Endothelial cell (in vitro differentiated cells): ENCODE measurements at places on chromosomes 6 and 20.

GRCh38 chr6:118993803-118994251 is 58.9 kb upstream of the MCM9 start:
- no peak for DNase-seq

- DNase-seq: no peak
These were observed 102.2 kb downstream of the PREX1 start for GRCh38 chr20:48725555-48725991.

GRCh38 chr20:13296070-13296469 is 75.0 kb downstream of the ISM1 start:
- no peak for DNase-seq

DNA sequence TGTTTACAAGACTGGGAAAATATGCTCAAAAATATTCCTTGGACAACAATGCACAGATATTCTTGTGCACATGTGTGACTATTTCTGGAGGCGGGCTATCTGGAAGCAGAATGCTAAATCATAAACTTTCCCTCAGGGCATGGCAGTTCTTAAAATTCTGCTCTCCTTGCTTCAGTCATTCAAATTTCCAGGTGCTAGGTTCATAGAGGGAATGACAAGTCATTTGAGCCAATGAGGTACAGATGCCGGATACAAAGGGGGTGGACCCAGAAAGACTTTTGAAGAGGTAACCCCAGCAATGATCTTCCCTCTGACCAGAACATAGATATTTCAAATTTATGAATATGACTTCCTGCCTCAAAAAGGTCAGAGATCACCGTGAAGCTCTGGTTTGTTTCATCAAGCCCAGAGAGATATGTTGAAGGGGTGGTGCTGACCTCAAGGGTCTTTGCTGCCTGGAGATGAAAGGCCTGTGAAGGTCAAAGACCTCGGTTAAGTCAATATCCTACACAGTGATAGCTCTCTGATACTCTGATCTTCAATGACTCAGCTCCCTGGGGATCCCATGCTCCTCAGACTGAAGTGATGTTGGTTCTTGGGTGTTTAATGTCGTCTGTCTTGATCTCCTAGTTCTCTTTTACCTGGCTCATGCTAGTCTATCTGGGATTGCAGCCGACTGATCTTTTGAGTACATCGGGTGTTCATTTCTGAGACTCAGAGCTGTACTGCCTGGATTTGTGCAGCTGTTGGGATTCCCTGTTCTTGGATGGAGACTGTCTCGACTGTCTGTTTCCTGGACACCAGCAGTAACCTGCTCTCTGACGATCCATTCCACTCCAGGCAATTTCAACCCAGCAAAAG is 47.5 kb upstream of the TSHZ2 start:
- DNase-seq: no peak

GRCh38 chr6:32087574-32088486 is 21.3 kb downstream of the TNXB start:
- peak; percentile 86 for DNase-seq

DNA sequence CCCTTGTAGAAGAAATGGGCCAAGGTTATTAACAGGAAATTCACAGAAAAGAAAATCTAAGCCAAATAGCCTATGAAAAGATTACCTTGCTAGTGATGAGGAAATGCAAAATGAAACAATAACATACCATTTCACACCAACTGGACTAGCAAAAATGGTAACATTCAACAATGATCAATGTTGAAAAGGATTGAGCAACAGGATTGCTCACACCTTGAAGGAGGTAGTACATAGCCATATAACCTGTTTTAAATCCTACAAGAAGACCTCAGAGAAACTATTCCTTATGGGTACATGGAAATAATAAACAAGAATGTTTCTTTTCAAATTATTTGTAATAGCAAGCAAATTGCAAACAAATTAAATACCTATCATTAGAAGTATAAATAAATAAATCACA is 107.4 kb downstream of the BFSP1 start:
- DNase-seq: no peak

DNA sequence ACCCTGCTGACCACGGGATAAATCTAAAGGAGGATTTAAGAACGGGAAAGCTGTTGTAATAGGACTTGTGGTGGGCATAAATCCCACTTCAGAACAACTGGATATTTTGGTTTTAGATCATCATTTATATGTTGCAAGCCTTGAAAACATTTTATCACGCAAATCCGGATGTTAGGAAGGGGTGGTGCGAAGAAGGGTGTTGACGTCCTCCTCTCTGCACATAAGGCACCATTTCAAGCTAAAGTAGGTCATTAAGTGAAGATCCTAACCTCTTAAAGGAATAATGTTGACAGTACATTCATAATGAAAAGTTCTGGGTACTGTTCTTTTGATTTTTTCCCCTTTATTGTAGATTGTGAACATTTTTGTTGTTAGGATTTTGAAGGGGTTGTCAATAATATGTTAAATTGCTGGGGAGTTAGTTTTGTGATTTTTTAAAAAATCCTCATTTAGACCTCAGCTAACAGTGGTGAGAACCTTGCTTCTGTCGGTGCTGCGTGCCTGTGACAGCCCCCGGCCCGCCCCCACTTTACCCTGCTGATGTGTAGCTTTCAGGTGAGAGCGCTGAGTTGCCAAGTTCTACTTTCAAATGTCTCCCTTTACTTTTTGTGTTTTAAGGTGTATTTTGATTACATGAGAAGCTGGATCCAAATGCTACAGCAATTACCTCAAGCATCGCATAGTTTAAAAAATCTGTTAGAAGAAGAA is 88.8 kb downstream of the MAP3K4 start:
- no peak for DNase-seq

DNA sequence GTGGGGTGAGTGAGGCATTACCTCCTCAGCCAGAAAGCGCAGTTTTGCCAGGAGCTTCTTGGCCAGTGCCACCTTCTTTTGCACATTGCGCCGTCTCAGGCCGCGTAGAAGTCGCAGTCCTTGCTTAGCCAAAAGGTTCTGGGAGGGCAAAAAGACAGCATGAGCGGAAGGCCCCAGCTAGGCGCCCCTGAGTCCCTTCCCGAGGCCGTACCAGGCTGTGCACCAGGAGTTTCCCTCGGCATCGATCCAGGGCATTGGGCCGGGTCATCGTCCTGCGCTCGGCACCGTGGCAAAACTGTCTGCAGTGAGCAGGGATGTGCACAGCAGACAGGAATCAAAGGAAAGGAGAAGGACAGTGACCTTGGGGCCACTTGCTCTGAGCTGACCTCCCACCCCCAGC is 20.2 kb upstream of the SPAG4 start:
- no peak for DNase-seq

- no peak for DNase-seq
These were observed 27.4 kb upstream of the MAPRE1 start for GRCh38 chr20:32792316-32792715.

DNA sequence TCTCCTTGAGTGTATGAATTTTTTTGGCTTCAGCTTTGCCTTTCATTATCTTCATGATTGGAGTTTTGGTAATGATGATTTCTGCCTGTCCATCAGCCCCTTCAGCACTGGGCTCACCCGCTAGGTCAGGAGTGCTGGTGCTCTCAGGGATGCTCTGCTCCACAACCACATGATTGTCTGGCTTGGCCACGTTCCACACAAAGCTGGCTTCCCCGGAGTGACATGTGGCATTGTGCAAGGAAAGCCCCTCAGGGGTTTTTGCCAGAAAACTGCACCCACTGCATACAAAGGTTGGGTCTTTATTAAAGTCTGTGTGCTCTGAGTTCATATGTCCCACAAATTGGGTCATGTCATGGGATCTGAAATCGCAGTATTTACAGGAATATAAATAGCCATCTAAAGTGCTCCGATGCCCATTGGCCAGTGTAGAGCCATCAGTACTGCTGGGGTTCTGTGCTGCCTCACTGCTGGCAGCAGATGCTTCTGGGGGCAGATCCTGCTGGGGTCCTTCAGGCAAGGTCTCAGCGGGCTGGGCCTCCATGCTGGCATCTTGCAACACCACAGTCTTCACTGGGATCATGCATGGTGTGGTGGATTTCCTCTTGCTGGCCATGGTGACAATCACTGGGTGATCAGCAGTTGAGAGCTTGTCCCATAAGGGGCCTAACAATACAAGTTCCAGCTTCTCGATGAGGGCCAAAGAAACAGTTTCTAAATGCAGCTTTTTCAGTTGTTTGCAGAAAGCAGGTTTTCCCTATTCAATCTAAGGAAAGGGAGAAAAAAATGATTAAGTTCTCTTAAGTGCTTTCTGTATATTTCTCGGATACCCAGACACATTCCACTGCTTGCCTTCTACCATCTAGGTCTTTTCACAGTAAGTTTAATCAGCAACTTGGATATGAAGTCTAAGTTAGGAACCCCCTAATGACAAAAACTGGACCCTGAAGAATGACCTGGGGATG is 67.2 kb downstream of the PLCG1 start:
- no peak for DNase-seq

- no peak for DNase-seq
These were observed 80.2 kb upstream of the PRDM1 start for GRCh38 chr6:106005954-106006353.

- no peak for DNase-seq
These were observed 25.2 kb downstream of the TBPL1 start for GRCh38 chr6:133977983-133978895.

GRCh38 chr6:3405679-3406078 is 51.2 kb downstream of the SLC22A23 start:
- DNase-seq: no peak

DNA sequence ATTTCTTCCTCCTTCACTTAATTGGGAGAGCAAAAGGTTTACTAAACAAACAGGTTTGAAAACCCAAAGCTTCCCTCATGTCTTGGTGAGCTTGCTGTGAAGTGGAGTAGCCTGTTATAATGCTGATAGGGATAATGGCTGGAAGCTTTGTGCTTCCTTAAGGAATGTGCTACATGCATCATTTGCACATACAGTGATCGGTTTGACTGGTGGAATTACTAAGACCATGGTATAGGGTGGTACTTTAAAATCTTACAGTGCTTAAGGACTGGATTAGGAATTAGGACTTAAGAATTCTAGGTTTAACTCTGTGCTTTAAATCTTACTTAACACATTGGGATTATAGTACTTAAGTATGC is 75.7 kb downstream of the ARID1B start:
- DNase-seq: no peak

DNA sequence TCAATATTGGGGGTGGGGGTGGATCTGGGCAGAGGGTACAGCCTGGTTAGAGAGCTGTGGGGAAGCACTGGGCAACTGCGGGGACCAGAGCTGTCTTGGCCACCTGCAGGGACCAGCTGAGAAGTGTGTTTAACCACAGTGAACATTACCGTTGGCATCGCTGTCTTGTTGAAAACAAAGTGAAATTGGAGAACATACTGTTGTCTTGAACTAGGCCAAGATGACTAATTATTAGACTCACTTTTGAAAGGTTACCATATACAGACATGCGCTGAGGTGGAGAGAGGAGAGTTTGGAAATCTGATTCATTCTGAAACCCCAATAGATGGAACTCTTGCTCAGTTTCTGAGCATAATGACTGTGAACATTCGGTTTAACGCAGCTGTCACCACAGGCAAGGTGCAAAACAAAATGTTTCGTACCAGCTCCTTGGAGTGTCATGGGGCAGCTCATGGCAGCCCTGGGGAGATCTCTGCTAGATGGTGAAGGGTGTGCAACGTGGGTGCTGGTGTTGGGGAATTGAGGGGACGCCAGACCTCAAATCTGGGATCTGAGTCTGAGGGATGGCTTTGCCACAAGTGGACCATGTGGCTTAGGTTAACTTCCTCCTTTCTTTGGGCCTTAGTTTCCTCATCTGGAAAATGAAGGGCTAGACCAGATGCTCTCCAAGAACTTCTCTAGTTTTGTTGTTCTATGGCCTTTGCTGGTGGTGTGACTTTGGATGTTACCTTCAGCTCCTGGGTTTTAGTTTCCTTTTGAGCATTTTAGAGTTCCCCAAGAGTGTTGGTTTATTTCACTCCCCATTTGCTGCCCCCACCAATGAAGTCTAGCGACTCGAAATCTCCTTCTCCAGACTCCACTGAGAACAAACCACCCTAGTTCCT is 24.6 kb upstream of the GTSF1L start:
- no peak for DNase-seq

GRCh38 chr6:11197175-11197536 is 35.3 kb downstream of the NEDD9 start:
- DNase-seq: no peak

DNA sequence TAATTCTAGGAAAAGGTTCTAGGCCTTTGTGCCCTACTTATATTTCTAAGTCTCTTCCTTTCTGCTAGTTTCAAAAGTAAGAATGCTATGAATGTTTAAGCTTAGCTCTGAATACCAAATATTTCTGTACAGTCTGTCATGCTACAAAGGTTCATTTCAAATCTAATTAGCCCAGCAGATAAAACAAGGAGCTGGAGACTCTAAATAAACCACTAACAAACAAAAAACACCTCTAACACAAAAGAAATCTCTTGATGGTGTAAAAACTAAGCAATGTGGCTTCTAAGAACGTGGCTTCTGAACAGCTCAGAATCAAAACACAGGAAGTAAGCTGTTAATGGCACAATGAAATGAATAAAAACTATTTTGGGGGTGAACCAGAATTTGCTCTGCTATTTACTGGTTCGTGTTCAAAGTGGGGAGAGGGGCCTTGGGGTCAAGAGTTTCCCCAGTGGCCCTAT is 198.3 kb downstream of the BCAS1 start:
- DNase-seq: no peak

- no peak for DNase-seq
These were observed 21.6 kb upstream of the MCM3 start for GRCh38 chr6:52305948-52306767.

GRCh38 chr6:42086046-42087035 is 36.0 kb downstream of the TAF8 start:
- no peak for DNase-seq

- no peak for DNase-seq
These were observed 838.2 kb downstream of the MAFB start for GRCh38 chr20:39850821-39851330.

GRCh38 chr6:168638468-168639271 is 197.7 kb downstream of the SMOC2 start:
- no peak for DNase-seq

DNA sequence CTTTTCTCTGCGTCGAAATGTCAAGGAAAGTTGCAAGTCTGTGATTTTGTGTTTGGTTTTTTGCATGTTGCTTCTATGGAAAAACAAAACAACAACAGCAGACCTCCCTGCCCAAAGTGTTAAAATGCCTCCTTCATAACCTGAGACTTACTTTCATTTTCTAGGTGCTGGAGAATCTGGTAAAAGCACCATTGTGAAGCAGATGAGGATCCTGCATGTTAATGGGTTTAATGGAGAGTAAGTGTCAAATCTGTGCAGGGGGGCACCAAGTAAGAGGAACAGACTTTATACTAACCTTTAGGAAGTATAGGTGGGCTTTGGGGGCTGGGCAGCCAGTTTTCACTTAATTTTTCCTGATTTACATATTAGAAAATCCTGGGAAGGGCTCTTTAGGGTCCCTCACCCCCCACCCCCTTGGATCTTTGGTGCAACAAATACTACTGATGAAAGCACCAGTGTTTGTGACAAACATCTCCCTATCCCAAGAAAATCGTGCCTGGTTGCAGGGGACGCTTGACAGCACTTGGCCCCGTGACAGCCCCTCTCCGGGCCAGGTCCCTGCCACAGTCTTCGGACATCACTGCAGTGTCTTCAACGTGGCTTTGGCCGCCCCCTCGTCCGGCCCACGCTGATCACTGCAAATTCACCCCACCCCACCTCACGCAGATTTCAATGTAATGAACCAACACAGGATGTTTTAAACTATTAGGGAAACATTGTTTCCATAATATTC is 43.1 kb downstream of the GNAS start:
- DNase-seq: no peak
